ENCODE measurements at places on chromosomes 7 and 10. TPM values are rescaled to one million over a fixed set of nuclear protein-coding genes. Genes with fewer than 3 reads are reported as not detected.

TMEM176A gene
- not detected for polyA plus RNA-seq

RAPGEF5 gene
- polyA plus RNA-seq = 37.8 TPM

CFAP43 gene
- polyA plus RNA-seq = 5.0 TPM

PLCE1 gene
- 0.22 TPM for polyA plus RNA-seq

STX1A gene
- polyA plus RNA-seq = 144 TPM

LIPK gene
- polyA plus RNA-seq = not detected

PAPOLB gene
- 0.10 TPM for polyA plus RNA-seq
